ENCODE measurements at places on chromosomes 1 and 21.

GRCh38 chr1:30191154-30191702 lies 532.2 kb downstream of the MATN1 start:
- peak; percentile 32 for DNase-seq

DNA sequence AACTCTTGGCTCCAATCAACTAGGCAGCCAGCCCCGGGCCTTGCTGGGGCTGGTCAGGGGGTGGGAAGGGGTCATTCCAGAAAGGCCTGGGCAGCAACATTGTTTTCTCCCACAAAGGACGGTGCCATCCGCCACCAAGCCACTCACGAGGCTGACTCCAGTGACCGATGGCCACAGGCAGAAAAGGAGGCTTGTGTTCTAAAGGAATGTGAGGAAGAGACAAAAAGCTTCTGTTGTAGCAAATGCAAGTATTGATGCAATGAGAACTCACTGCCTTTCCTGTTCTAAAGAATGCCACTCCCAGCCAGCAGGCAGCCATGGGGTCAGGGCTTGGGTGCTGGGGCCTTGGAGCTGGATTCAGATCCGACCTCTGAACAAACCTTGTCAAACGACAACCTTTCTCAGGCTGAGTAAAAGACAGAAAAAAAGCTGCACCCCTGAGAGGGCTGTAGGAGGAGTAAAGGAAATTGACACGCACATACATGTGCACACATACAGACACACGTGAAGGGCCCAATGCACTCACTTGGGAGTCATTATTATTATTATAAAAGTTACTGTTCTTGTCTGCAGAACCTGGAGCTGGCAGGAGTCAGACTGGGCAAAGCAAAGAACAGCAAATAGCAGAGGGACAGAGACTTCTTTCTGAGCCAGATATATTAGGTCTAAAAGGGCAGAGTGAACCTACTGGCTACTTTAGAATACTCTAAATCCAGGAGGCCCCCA lies 13.9 kb upstream of the PRMT2 start:
- no peak for DNase-seq

DNA sequence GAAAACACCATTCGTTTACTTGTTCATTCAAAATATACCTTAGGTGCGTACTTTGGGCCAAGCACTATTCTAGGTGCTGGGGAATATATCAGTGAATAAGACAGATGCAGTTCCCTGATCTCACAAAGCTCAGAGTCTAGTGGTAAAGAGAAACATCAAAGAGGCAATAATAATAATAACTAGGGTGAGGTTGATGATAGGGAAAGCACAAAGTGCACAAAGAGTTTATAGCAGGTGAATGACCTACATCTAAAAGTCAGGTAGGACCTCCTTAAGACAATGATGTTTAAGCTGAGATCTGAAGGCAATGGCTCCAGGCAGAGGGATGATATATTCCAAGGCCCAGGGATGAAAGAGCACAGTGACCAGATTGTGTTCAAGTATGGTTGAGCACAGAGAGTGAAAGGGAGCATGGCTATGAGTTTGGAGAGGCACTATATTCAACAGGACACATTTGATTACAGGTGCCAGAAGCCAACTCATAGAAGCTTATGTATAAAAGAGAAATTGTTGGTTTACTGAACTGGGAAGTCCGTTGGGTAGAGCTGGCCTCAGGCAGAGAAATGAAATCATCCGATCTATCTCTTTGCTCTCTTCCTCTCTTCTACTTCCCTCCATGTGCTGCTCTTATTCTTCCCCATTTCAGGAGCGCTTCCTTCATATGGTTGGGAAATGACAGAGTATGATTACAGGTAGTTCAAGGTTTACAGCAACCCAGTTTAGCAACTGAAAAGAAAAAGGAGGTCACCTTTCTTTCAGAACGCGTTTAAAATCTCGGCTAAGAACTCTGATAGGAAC lies 23.0 kb upstream of the CCT8 start:
- no peak for DNase-seq

DNA sequence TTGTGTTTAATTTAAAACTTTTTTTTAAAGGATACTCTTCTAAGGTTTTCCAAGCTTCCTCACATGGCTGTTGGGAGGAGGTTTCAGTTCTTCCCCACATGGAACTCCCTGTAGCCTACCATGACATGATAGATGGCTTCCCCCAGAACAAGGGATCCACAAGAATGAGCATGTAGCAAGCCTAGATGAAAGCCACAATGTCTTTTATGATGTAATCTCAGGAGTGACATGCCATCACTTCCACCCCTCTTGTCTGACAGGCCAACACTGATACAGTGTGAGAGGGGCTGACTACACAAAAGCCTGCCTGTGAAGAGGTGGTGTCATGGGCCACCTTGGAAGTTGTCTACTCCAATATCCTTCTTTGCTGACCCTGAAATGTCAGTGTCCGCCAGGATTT lies 32.0 kb downstream of the CD34 start:
- no peak for DNase-seq

All from HS-5 (cell line).